ENCODE measurements at places on chromosomes 16 and 17. TPM values are rescaled to one million over a fixed set of nuclear protein-coding genes. Genes with fewer than 3 reads are reported as not detected.

GRCh38 chr17:45106096-45106495 is 26.2 kb downstream of the PLCD3 start:
- DNase-seq: no peak

DNA sequence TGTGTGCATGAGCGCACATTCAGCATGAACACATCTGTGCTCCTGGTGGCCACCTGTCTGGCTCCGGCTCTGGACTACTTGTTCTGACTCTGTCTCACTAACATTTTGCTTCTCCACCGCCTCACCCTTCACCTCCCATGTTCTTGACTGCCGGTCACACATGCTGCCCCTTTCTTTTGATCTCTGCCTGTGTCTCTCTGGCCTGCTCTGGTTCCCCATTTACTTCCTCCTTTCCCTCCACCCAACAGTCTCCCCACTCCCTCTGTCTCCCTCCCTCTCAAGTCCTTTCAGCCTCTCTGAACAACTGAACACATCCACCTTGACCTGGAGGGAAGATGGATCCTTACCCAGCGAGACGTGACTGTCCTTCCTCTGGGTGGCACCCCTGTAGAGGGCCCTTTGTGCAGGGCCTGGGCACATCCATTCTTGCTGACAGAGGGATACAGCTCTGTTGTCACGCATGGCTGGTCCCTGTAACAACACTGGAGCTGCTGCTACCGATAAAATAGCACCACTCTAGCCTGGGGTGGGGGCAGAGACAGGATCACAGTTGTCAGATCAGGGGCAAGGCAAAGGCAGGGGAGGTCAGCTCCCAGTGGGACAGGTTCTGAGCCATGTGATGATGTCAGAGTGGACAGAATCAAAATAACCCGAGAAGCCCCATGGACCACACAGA is 11.0 kb downstream of the ZSCAN32 start:
- DNase-seq: no peak

The SALL1 gene
- total RNA-seq: 3.5 TPM

GRCh38 chr16:81484908-81485624 is 40.5 kb downstream of the CMIP start:
- no peak for DNase-seq

- no peak for DNase-seq
Measured at GRCh38 chr16:2042171-2042985, 5.3 kb downstream of the NTHL1 start.

The ACSM2A gene
- not detected for total RNA-seq

Data from fibroblast of villous mesenchyme (primary cell).